Naive thymus-derived CD8-positive, alpha-beta T cell (primary cell): ENCODE measurements at places on chromosomes 3 and 15.
A peak's percentile ranks its signal among the peaks of the same experiment; 100 is the strongest.

GRCh38 chr3:132135628-132136333, 101.0 kb upstream of the CPNE4 start:
- DNase-seq, result no peak

- DNase-seq, result peak; percentile 8
These were observed 15.6 kb downstream of the FRMD4B start for GRCh38 chr3:69370156-69370883.

GRCh38 chr15:80925597-80926059, 64.0 kb downstream of the MESD start:
- no peak for DNase-seq

GRCh38 chr3:191244242-191244867, 45.3 kb downstream of the OSTN start:
- DNase-seq, result no peak

GRCh38 chr3:150230037-150230436, 178.1 kb upstream of the TSC22D2 start:
- DNase-seq, result no peak

- no peak for DNase-seq
These were observed 36.9 kb upstream of the HERC1 start for GRCh38 chr15:63870487-63871209.
